Left lung (tissue), 14 donors: ENCODE measurements at places on chromosomes 4 and X.

- DNase-seq, result no peak
Observed at GRCh38 chr4:34158878-34159277, 2085.4 kb downstream of the ARAP2 start.

DNA sequence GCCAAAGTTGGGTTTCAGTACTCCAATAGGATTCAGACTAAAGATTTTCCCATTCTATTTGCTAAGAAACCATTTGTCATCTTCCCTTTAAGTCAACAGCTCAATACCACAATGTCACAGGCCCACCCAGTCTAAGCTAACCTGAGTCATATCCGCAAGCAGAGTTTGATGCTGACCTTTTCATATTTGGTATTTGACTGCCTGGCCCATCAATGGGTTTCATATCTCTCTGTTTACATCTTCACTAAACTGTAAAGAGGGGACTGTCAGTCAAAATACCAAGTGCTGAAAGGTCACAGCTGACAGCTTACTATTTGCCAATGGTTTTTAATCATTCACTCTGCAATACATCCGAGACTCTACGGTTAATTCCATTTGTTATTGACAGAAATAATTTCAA, 707.5 kb upstream of the ACTRT1 start:
- DNase-seq, result no peak

DNA sequence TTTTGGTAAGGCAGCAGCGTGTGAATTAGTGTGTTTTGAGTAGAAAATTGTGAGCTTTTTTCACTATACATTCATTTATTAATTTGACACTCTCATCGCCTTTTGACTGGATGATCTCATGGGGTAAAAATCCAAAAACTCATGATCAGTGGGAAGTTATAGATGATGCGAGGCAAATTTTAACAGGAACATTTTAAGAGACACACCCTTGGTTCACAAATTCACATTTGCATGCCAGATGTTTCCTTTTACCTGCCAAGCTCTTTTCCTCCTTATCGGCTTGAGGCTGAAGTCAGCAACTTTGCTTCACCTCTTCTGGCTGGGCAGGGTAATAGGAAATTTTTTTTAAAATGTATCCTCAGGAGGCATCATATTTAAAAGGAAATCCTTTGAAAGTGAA, 318.0 kb upstream of the HS3ST1 start:
- no peak for DNase-seq

- no peak for DNase-seq
Observed at GRCh38 chrX:128739539-128739938, 687.3 kb upstream of the ACTRT1 start.

DNA sequence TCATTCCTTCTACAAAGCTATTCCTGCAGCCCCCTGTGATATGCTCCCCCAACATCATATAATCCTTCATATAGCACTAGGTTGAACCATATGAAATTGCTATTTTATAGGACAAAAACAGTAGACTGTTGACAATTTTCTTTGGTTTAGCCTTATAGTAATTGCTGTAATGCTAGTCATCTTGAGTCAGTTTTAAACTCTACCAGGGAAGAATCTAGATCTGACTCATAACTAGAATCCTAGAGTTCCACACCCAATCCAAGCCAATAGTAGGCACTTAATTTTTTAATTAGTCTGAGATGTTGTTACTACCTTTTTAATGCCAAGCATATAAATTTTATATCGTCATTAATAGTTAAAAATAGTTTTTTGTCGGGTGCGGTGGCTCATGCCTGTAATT, 136.8 kb downstream of the CHRNA9 start:
- DNase-seq, result no peak

GRCh38 chr4:184434501-184435066, 39.8 kb downstream of the IRF2 start:
- no peak for DNase-seq

GRCh38 chrX:66625525-66625924, 13.4 kb downstream of the EDA2R start:
- no peak for DNase-seq

- peak; percentile 45 for DNase-seq
Observed at GRCh38 chr4:173288296-173288695, 45.9 kb downstream of the HMGB2 start.

- DNase-seq, result no peak
Observed at GRCh38 chr4:189050643-189051042, 890.0 kb upstream of the FRG1 start.

DNA sequence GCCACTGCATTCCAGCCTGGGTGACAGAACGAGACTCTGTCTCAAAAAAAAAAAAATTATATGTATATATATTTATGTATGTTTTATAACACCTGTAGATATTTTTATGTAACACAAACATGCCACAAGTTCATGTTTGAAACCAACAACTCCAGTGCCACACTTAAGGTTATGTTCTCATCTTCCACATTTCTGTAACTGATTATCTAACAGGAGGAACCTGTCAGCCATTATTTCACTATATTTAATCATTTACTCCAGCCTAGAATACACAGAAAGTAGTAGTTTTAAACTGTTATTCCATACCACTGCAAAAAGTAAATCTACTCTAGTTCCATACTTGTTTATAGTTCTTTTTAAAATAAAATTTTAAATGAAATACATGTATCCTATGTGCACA, 32.3 kb downstream of the MCUB start:
- no peak for DNase-seq

- no peak for DNase-seq
Observed at GRCh38 chrX:71617742-71618141, 569 bp downstream of the CXCR3 start.

DNA sequence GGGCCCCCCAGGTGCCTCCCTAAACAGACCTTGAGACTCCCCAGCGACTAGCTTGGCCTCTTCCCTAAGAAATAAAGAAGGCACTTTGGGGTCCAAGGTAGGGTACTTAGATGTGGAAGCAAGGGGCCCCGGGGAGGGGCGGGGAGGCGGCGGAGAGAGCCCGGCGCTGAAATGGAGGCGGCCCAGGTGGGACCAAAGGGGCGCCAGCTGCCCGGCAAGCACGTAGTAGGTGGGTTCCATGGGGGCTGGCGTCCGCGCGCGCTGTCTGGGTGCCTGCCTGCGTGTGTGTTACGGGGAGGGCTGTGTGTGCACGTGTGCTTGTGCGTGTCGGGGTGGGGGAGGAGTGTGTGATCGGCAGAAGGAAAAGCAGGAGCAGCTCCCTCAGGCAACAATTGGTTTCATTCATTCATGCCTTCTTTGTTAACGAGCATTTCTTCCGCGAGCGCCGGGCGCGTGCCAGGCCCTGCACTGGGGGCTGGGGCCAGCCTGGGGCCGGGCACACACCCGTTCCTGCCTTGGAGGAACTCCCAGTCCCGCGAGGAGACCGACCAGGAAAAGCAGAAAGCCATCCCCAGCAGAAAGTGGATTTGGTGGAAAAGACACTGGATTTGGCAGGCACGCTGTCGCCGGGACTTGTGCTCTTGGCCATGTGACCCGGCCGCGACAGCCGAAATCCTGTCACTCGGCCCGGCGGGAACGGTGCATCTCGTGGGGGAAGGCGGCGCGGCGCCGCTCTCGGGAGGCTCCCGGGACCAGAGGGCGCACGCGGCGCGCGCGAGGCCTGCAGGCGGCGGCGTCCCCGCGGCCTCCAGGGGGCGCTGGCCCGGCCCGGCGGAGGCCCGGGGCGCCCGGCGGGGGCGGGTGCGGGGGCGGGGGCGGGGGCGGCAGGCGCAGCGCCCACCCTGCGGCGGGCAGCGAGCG, 3.3 kb upstream of the DUSP9 start:
- DNase-seq, result no peak

DNA sequence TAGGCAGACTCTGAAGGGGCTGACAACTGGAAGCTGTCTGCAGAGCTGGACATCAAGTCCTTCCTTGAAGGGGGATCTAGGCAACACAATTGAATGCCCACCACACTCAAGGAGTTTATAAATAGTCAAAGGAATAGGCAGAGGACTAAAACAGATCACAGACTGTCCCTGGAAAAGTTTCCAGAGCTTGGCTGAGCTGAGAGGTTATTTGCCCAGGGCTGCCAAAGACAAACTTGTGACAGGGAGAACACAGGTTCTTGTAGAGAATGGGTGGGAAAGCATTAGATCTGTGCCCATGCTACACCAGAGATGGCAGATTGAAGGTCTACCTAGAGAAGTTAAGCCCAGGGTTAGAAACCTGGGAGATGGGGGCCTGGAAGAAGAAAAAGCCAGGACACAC, 344.6 kb downstream of the MID1IP1 start:
- no peak for DNase-seq

- DNase-seq, result no peak
Observed at GRCh38 chrX:105331244-105331643, 110.8 kb upstream of the TEX13A start.

DNA sequence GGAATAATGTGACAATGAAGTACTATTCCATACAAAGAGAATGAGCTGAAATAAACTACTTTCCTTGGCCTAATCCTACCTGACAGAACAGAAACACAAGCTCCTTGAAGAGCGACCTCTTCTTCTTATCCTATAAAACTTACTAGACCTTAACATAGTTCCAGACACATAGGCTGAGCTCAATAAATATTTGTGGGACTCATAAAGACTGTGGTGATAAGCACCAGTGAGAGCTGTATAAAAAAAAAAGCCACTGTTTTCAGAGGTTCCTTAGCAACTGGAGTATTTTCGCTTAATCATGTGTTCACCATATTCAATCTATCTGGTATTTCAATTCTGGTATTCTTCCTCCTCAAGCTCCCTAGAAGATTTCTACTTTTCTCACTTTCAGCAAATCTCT, 1129.6 kb downstream of the STPG2 start:
- no peak for DNase-seq

GRCh38 chr4:94995684-94996394, 238.1 kb downstream of the BMPR1B start:
- DNase-seq, result no peak

- no peak for DNase-seq
Observed at GRCh38 chr4:61246034-61246433, 45.9 kb downstream of the ADGRL3 start.

GRCh38 chrX:107448625-107448997, 841 bp upstream of the FRMPD3 start:
- no peak for DNase-seq

DNA sequence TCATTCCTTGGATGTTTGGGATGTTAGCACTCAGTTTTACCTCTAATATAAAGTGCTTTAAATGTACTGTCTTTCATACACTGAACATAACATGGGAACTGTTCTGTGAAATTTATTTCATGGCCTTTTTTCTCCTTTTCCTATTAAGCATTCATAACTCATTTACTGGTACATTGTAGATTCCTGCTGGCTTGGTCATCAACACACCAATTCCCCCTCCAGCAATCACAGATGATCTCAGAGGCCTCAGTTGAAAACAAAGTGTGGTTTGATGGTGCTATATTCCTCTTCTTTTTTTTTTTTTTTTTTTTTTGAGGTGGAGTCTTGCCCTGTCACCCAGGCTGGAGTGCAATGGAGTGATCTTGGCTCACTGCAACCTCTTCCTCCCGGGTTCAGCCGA, 61.9 kb upstream of the FAM47B start:
- no peak for DNase-seq

GRCh38 chr4:100721490-100721889, 203.7 kb upstream of the EMCN start:
- DNase-seq, result no peak

DNA sequence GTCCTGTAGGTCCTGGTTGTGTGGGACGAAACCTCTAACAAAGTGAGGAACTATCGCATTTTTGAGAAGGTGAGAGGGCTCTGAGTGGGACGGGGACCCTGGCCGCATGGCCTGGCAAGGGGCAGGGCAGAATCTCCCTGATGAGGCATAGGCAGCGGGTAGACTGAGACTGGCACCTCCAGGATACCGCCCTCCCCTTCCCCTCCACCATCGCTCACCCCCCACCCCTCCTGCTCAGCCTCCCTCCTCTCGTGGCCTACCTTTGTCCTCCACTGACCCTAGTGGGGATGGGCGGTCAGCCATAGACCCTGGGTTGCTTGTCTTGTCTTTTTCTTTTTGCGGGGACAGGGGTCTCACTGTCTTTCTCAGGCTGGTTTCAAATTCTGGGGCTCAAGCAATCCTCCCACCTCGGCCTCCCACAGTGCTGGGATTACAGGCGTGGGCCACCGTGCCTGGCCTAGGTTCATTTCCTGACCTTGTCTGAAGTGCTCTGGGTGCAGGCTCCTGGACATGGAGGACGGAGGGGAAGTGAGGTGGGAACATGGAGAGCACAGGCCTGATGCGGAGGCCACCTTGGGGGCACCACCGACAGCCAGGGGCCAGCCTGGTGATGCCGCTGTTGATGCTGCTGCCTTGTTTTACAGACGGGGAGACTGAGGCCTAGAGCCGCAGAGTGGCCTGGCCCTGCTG, 10.5 kb upstream of the ADD1 start:
- peak; percentile 18 for DNase-seq

GRCh38 chrX:125289920-125290319, 29.8 kb upstream of the TEX13C start:
- DNase-seq, result no peak

- DNase-seq, result no peak
Observed at GRCh38 chr4:55124322-55125076, 896 bp downstream of the KDR start.

GRCh38 chr4:146269228-146269653, 54.9 kb downstream of the REELD1 start:
- no peak for DNase-seq

DNA sequence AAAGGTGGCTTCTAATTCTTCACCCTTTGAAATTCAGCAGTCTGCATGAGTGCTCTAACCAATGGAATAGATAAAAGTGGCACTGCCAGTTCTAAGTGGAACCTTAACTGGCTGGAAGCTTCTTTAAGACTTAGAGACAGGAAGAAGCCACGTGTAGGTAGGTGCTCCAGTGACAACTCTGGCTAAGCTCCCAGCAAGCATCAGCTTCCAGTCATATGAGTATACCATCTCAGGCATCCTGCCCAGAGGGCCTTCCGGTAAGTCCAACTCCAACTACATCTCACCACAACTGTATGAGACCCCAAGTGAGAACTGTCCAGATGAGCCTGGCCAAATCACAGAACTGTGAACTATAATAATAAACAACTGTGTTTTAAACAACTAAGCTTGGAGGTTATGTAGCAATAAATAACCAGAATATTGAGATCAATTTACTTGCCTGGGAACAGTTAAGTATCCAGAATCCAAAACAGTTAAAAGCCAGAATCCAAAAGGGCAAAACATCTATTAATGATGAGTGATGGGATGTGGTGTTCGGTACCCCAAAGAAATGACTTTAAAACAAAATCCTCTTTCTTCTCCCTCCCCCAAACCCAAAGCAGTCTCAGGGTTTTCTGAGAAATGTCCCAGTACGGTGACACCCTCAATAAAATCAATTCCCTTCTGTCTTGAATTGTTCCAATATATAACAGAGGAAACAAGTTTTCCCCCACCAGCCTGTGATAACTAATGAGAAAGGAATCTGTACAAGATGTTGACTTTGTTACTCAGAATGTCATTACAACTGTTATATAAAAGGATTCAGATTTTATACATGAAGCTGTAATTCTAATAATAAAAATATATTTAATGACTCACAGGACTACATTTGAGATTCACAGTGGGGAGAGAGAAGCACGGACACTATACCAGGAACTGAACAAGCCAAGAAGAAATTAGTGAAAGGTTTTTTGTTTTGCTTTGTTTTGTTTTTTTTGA, 4.2 kb downstream of the TSPAN5 start:
- DNase-seq, result no peak
